ENCODE measurements at places on chromosomes 7 and 10.

- no peak for DNase-seq
Measured at GRCh38 chr10:47109906-47110305, 190.1 kb upstream of the GDF10 start.

- peak; percentile 51 for DNase-seq
Measured at GRCh38 chr10:76089556-76090180, 658.2 kb downstream of the LRMDA start.

- no peak for DNase-seq
Measured at GRCh38 chr7:118753479-118753878, 529.0 kb downstream of the ANKRD7 start.

GRCh38 chr10:31749301-31749700, 179.3 kb downstream of the ARHGAP12 start:
- DNase-seq: no peak

GRCh38 chr10:91043173-91043910, 122.5 kb upstream of the ANKRD1 start:
- DNase-seq: no peak

GRCh38 chr10:32103721-32104120, 47.5 kb upstream of the KIF5B start:
- no peak for DNase-seq

GRCh38 chr10:118543714-118544400, 51.6 kb downstream of the PRLHR start:
- DNase-seq: no peak

DNA sequence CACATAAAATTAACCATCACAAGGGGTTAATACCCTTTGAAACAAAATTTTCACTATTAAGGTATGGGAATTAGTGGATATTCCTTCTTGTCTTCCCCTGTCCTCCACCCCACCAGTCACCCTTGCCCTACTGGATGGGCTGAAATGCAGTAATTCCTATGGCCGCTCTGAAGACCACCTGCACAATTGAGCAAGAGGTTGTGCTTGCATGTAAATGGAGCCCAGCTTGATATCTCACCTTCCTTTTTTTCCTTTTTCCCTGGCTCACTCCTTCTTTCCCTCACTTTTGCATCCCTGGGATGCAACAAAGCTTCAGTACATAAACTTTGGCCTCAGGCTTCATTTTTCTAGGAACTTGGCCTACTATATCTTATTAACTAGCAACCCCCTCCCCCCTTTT, 184.6 kb downstream of the SNX10 start:
- DNase-seq: no peak

- DNase-seq: no peak
Measured at GRCh38 chr10:119535837-119536507, 6.5 kb downstream of the RGS10 start.

DNA sequence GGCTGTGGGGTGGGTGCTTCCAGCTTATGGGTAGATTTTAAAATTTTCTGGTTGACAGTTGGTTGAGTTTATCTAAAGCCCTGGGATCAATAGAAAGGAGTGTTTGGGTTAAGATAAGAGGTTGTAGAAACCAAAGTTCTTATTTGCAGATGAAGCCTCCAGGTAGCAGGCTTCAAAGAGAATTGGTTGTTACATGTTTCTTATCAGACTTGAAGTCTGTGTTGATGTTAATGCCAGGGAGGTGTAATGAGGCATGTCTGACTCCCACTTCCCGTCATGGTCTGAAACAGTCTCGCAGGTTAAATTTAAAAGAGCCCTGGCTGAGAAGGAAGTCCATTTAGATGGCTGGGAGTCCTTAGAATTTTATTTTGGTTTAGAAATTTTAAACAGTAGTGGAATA, 165.2 kb upstream of the TMEM72 start:
- DNase-seq: no peak

DNA sequence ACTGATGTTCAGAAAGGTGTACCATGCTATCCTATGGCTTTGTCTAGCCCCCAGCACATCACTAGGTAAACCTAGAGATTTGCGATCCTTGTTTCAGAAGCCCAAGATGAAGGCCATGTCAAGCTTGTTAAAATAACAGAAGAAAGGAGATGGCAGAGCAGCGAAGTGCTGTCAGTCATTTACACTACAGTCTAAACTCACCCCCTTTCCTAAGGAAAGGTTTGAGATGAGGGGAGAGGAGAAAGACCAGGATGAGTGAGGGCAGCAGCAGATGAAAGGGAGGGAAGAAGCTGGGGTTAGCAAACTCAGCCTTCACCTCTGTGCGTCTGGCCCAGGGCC, 74.8 kb downstream of the PROSER2 start:
- no peak for DNase-seq

DNA sequence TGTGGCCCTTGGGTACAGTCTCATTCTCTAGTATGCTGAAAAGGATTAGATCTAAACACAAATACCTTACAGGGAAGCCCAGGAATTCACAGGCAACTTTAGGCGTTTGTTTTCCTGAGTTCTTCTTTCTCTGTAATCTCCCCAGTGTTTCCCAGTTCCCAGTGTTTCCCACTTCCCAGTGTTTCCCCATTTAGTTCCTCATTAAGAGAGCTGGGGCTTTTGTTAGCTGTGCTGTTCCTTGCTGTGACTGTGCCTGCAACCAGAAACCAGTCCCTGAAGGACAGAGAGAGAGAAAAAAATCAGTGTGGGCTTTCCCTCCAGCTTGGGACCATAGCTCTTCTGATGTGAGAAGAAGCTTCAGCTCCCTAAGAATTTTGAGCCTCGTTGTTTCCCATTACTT, 802.9 kb upstream of the COBL start:
- no peak for DNase-seq

GRCh38 chr10:77925795-77926565, 575 bp downstream of the DLG5 start:
- DNase-seq: no peak

- no peak for DNase-seq
Measured at GRCh38 chr7:953547-954327, 743 bp downstream of the ADAP1 start.

DNA sequence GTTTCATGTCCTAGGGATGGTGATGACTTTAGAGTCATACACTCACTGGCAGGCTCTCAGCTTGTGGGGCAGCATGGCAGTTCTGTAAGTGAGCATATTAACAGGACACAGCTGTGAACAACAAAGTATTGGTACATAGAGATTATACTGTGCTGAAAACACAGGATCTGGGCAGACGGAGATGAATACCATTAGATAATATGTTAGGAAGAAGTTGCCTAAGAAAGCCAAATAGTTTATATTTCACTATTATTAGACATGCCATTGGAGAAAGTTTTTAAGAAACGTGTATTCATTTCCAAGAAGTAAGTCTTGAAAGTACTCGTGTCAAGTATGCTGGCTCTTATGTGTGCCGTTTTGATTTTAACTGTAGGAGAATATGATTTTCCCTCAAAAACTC, 274.5 kb downstream of the INHBA start:
- DNase-seq: no peak

DNA sequence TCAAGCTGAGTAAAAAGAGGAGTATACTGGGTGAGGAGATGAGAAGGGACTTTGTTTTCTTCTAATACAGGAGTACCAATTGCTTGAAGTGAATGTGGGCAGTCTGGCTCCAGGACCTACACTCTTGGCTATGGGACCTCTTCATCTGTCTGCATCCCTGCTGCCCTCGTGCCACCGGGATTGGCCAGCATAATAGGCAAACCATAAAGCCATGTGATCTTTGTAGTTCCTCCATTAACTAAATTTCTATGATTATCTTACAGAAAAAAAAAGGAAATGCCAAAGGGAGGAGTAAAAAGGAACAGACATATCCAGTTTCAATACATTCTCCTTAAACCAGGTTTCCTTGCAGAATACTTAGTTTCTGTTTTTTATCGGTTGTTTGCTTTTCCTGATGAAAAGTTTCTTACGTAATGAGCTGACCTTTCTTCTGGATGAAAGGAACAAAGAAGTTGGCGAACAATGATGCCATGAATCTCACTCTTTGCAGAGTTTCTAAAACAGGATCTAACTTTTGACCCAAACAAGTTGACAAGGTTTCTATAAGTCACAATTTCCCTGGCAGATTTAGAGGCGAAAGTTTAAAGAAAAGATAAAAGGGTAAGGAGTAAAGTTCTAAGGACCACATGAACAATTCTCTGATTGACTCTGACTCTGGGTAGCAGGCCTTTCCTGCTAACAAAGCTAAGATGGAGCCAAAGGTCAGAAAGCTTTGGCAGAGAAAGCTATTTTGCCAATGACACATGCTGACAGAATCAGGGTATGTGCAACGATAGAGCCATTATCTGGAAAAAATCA, 54.1 kb downstream of the LAMB1 start:
- no peak for DNase-seq

DNA sequence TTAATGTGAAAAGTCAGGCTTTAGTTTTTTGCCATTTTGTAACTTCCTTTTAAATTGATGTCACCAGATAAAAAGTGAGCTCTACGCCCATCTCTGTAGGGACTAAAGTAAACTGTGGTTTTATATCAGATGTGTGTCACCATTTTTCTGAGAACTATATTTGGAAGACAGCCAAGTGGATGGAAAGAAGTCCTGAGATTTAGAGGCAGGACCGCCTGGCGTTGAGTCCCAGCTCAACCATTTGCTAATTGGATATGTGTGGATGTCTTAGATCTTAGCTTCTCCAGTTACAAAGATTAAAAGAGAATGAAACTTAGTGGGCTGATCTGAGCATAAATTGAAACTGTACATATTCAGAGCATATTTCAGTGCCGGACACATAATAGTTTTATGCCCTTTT, 691.6 kb upstream of the CELF2 start:
- DNase-seq: no peak

- DNase-seq: no peak
Measured at GRCh38 chr10:17452060-17452841, 2.1 kb downstream of the ST8SIA6 start.

- no peak for DNase-seq
Measured at GRCh38 chr7:76206633-76207032, 4.9 kb downstream of the SRRM3 start.

GRCh38 chr7:2321020-2321419, 6.8 kb upstream of the SNX8 start:
- DNase-seq: no peak

GRCh38 chr10:11098666-11099065, 81.0 kb downstream of the CELF2 start:
- DNase-seq: no peak

DNA sequence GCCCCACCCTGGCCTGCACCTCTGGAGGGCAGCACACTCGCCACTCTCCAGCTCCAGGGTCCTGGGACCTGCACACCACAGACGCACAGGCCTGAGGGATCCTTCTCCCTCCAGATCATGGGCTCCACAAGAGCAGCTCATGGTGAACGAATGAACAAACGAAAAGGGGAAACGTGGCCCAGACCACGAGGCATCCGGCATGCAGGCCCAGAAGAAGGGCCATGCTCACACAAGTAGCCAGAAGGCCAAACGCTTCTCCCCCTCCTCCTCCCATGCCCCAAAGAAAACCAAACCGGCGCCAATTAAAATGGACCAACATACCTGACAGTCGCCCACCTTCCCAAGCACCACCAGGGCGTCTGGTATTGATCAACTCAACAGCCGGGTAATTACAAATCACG, 30.4 kb downstream of the MAD1L1 start:
- DNase-seq: no peak

DNA sequence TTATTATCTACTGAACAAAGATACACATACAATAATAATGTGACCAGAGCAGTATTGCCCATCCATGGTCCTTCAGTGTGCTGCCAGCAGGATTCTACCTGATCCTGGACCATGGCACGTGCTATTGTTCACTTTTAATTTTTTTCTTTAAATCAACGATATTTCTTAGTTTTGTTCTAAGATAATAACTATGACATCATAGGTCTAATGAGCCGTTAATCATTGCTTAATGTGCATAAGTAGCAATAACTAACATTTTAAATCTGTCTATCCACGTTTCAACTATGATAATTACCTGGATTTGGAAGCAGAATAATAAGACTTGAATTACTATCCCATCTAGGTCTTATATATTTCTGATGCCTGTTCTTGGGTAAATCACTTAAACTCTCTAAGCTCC, 253.8 kb downstream of the SORCS1 start:
- DNase-seq: no peak

DNA sequence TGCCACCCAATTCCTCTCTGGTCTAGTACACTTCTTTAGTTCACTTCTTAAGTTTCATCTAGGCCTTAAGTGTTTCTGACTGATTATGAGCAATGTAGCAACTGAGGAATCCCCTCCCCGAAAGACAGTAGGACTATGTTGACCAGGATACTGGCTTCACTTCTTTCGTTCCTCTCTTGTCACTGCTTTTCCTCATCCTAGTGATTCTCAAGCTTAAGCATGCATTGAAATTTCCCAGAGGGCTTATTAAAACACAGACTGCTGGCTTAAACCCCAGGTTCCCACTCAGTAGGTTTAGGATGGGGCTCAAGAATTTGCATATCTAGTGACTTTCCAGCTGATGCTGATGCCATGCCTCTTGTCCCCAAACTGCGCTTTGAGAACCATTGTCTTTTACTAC, 164.6 kb upstream of the WNT16 start:
- DNase-seq: no peak

DNA sequence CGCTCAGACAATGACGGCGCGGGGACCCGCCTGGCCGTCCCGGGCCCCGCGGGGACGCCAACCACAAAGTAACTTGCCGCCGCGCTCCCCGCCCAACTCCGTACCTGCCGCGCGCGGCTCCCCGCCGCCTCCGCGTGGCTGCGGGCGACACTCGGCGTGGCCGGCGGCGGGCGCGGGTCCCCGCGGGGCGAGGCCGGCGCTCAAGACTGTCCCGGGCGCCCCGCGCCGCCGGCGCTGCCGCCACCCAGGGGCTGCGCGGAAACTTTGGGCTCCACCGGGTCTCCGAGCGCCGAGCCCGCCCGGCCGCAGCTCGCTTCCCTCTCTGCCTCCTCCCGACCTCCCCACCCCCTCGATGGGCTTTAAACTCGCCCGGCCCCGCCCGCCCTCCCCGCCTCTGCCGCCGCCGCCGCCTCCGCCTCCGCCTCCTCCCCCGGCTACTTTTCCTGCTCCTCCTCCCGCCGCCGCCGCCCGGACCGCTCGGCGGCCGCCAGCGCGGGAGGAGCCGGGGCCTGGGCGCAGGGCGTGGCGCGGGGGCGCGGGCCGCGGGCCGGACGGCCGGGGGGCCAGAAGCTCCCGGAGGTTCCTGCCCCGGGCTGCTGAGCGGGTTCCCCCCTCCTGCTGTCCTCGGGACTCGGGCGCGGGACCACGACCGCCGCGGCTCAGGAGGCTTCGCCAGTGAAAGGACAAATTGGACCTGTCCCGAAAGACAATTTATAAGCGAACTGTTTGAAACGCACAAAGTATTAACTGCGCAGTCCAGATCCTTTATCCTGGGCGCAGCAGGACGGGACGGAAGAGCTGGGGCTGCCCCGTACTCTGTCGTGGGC, 10.6 kb upstream of the GRB10 start:
- DNase-seq: no peak
